ENCODE measurements at places on chromosomes 11 and 22.
A peak's percentile ranks its signal among the peaks of the same experiment; 100 is the strongest.

DNA sequence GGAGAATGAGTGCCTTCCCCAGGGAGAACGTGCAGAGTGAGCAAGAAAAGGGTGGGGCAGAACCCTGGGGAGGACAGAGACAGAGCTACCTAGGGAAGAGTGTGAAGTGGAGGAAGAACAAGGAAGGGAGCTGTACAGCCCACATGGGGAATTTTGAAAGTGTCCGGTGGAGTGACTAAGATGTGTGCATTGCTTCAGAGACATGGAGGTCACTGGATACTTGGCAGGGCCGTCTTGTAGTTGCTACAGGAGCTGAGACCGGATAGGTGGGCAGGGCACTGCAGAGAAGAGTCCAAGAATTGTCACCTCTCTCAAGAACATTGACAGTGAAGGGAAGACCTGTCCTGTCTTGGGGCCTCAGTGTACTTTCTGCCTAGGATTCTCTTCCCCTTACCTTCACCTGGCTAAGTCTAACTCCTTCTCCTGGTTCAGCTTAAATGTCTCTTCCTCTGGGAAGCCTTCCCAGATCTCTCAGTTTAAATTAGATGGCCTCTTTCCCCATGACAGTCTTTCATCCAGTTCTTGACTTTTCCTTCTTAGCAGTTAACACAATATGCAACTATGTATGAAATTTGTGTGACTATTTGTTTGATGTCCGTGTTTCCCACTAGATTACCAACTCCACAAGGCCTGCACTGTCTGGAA lies 9.2 kb upstream of the P2RY6 start:
- DNase-seq = no peak

DNA sequence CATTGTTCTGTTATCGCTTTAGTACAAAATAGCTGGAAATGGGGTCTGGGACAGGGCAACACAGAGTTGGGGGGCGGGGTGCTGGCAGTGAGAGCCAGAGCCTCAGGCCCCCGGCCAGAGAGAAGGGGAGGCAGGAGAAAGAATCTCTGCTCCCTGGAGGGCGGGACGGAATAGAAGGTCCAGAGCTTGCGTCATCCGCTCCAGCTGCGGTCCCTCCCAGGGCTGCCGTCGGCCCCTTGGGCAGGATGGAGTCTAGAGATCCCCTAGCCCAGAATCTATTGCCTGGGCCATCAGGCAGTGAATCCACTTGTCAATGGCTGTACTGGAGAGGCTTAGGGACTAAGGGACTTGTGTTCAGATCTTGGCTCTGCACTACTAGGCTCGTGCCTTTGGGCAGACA lies 5.0 kb downstream of the TP53I11 start:
- peak; percentile 23 for DNase-seq

DNA sequence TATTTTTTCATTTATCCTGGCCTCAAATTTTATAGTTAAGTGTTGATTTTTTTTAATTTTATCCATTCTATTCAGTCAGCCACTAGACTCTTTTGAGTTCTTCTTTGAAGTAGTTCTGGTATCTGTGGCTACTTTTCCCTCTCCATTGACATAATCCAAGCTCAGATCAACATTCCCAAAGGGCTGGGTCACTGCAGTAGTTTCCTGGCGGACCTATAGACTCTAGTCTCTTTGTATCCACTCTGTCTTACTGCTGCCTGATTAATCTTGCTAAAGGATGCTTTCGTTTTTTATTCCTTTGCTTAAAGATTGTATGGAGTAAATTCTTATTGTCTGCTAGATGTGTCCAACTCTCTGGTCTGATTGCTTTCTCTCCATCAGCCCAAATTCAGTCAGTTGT lies 87.6 kb downstream of the UVRAG start:
- DNase-seq = no peak

- DNase-seq = no peak
These were observed 7.9 kb upstream of the NELL1 start for GRCh38 chr11:20661445-20661844.

GRCh38 chr22:35914665-35915476 lies 113.8 kb downstream of the RBFOX2 start:
- DNase-seq = peak; percentile 88

DNA sequence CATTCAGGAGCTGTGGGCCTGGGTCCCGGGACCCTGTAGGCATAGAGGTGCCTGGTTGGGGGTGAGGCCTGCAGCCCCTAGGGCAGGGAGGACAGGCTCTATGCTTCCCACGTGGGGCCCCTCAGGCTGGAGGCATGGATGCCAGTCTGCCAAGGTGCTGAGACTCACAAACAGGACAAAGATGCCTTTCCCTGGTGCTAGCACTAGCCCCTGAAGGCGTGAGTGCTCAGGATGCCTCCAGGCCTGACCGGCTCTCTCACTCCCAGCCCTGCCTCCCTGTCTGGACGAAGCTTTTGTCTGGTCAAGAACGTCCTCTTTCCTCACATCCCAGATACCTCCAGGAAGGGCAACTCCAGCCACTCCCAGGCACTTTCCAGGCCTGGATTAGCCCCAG lies 2.1 kb downstream of the CDC42BPG start:
- DNase-seq = no peak

GRCh38 chr22:38843201-38843656 lies 599 bp downstream of the NPTXR start:
- peak; percentile 64 for DNase-seq

GRCh38 chr11:37105427-37105826 lies 507.4 kb upstream of the RAG2 start:
- DNase-seq = no peak

DNA sequence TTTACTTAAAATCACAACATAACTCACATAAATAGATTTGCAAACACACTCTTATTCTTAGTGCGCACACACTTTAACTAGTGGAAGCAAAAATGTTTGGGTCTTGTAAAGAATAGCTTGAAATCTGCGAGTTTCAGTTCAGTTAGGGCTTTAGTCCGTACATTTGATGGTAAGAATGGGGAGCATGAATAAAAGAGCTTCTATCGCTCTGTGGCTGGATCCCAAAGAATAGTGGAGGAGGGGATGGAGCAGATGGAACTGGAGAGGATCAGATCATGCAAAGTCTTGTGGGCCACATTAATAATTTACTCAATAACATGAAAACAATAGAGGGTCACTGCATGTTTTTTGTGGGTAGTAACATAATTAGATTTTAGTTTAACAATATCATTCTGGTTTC lies 44.3 kb downstream of the DNHD1 start:
- no peak for DNase-seq

GRCh38 chr11:2208691-2209369 lies 37.2 kb upstream of the TH start:
- DNase-seq = no peak

DNA sequence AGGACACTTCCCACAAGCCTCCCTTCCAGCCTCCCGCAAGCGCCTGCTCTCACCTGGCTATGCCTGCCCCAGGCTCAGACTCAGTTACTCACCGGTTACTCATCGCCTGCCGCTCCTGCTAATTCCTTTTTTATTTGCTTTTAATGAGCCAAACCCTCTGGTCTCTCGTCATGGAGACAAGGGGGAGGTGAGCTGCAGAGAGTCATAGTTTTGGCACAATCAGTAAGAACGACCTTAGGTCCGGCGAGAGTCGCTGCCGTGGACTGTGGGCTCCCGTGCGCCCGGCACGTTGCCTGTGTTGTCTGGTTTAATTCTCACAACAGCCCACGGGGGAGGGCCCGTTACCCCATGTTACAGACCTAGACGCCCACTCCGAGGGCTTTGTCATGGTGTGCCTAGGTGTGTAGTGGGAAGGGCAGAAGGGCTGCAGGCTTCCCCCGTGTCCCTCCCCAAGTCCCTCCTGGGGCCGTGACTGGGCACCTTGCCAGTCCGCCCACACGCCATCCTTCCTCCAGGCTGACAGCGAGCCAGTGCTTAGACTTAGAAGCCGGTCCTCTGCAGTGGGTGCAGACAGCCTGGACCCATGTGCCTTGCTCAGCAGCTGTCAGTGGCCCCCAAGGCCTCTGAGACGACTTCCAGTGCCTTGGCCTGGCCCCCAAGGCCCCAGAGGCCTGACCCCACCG lies 42.2 kb downstream of the WNT7B start:
- DNase-seq = no peak

Data from endothelial cell of umbilical vein (primary cell).